OCI-M1 (cell line): ENCODE measurements at places on chromosomes 2 and 18.
A peak's percentile ranks its signal among the peaks of the same experiment; 100 is the strongest.

GRCh38 chr2:153519257-153519875 is 40.8 kb upstream of the RPRM start:
- DNase-seq, result peak; percentile 76

GRCh38 chr18:48142994-48143393 is 212.5 kb upstream of the SMAD2 start:
- DNase-seq, result no peak

- no peak for DNase-seq
Measured at GRCh38 chr2:227466887-227467600, 4.9 kb upstream of the AGFG1 start.

DNA sequence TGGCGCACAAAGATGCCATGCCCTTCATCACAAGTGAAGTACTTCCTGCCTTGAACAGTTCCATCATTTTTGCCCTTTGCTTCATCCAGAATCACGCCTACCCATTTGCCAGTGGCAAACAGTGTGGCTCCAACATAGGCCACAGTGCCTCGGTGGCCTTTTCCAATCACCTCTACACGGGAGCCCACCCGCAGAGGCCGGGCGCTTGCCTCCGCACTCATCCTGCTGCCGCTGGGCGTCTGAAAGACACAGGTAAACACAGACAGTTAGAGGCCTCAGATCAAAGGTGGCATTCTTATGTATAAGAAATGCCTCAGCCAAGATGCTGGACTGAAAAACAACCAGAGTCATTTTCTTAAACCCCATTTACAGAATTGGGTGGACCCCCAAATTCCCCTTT is 2.1 kb downstream of the DCTN1 start:
- DNase-seq, result no peak

DNA sequence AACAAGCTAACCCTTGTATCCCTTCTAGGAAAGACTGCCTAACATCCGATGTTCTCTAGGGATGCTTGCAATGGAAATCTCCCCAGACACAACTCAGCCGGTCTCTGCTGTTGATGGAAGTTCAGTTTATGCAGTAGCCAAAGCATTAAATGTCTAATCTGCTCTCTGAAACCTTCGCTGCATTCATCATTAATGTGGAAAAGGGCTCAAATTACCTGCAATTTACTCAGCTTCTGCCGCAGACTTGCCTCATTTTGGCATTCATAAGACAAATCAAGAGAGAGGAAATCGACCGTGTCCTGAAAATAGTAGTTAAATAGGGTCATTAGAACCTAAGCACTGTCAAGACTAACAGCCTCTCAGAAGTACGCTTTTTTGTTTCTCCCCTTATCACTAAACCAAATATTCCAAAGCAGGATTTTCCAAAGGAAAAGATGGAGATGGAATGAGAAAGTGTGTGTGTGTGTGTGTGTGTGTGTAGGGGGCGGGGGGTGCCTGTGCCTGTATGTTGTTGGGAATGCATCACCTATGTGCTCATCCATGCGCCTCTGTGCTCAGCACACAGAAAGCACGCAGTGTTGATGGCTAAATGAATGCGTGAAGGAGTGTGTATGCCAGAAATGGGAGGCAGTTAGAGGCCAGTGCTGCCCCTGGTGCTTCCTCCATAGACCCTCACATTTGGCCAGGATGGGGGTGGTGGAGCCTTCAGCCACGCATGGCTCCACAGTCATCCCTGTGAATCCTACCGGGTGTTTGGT is 7.4 kb downstream of the LCT start:
- no peak for DNase-seq

GRCh38 chr2:75431276-75431675 is 129.5 kb downstream of the EVA1A start:
- DNase-seq, result no peak

DNA sequence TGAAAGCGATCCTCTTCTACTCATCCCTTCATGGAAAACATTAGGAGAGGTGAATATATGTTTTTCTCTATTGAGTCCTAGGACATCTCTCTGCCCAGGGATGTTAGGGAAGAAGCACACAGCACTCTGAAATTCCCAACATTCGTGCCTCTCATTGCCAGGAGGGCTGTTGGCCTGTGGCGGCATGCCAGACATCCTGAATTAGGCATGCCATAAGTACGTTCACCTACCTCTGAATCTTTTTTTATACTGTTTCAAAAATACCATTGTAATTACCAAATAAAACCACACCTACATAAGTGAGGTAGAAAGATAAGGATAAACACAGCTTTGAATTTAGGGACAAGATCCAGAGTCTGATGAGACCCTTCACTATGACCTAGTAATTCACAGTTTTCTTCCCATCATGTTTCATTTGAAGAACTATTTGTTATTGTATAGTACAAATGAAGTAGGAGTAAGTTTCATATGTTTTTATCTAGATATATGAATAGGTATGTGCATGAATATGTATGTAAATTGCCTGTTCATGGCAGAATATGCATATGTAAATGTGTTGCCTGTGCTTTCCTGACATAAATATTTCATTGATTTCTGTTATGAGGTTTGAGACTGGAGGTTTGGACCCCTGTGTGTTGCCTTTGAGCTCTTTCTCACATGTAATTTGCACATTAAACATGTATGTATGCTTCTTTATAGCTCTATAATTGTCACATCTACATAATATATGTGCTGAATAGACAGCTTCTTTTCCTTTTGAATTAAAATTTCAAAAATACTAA is 66.6 kb upstream of the STAM2 start:
- no peak for DNase-seq

DNA sequence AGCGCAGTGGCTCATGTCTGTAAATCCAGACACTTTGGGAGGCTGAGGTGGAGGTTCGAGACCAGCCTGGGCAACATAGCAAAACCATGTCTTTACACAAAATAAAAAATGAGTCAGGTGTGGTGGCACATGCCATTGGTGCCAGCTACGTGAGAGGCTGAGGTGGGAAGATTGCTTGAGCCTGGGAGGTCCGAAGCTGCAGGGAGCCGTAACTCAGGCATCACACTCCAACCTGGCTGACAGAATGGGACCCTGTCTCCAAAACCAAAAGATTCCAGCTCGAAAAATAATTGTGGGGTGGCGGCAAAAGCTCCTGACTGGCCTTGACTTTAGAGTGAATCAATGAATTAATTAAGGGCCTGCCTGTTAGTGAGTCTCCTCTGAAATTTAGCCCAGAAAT is 1.2 kb upstream of the ALPP start:
- DNase-seq, result no peak

DNA sequence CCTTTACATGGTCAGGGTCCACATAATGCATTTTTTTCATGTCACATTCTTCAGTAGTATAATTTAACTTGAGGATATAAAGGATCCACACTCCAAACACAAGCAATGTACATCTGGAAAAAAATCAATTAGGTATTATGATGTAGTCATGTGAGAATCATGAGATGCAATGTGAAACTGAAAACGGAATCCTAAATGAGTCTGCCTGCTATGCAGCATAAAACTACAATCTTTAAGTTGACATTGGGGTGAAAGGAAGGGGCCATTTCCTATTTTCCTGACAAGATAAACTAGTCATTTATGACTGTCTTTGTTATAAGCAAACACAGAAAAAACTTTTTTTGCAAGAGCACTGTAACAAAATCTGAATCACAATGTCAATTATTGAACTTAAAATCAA is 27.6 kb downstream of the ST3GAL5 start:
- DNase-seq, result peak; percentile 23
